Thyroid gland (tissue), 4 donors: ENCODE measurements at places on chromosomes 1 and 21.

DNA sequence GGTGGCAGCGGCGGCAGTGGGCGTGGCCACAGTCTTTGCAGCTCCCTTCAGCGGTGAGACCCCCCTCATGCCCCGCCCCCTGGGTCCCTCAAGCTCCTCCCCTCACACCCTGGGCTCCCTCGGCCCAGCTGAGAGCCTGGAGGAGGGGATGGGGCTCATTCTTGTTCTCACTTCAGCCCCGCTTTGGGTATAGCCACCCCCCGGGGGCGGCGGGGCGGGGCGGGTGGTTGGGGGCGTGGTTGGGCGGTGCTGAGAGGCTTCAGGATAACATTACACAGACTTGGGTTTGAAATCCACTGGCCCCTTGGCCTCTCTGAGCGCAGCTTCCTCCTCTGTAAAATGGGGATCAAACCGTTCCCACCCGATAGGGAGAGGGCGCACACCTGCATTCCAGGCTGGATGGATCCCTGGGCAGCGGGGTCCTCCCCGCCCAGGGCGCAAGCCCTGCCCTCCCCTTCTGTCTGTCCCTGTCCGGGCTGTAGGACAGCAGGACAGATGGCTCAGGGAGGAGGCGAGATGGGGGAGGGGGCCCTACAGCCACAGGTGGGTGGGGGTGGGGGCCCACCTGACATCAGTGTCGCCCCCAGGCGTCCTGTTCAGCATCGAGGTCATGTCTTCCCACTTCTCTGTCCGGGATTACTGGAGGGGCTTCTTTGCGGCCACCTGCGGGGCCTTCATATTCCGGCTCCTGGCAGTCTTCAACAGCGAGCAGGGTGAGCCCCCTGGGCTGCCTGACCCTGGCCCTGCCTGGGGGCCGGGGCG lies 5.1 kb downstream of the CLCNKA start:
- no peaks in the 10 kb centered on the region for H3K36me3 ChIP-seq
- no peak overlapping the region for H3K27ac ChIP-seq
- H3K4me1 ChIP-seq: peaks cover 11% of the 10 kb centered on the region
- DNase-seq: peak; percentile 66
- H3K27me3 ChIP-seq: no peaks in the 10 kb centered on the region

GRCh38 chr1:193661385-193661784 lies 475.0 kb upstream of the B3GALT2 start:
- H3K4me1 ChIP-seq: peaks cover 38% of the 10 kb centered on the region
- H3K4me3 ChIP-seq: no peak overlapping the region
- no peaks in the 10 kb centered on the region for H3K27me3 ChIP-seq
- DNase-seq: no peak
- H3K36me3 ChIP-seq: no peaks in the 10 kb centered on the region
- H3K27ac ChIP-seq: peak overlapping the region; percentile 91

- H3K27me3 ChIP-seq: no peaks in the 10 kb centered on the region
- no peak overlapping the region for H3K27ac ChIP-seq
- no peaks in the 10 kb centered on the region for H3K4me1 ChIP-seq
- H3K4me3 ChIP-seq: no peak overlapping the region
- DNase-seq: peak; percentile 70
Measured at GRCh38 chr1:203048555-203049051, 22.3 kb downstream of the PPFIA4 start.

GRCh38 chr1:50490640-50491039 lies 67.4 kb upstream of the DMRTA2 start:
- no peaks in the 10 kb centered on the region for H3K4me1 ChIP-seq
- no peaks in the 10 kb centered on the region for H3K27me3 ChIP-seq

GRCh38 chr1:96651517-96651916 lies 70.1 kb upstream of the PTBP2 start:
- H3K4me1 ChIP-seq: no peaks in the 10 kb centered on the region
- no peak overlapping the region for H3K27ac ChIP-seq
- H3K27me3 ChIP-seq: no peaks in the 10 kb centered on the region
- DNase-seq: no peak
- H3K4me3 ChIP-seq: no peak overlapping the region

- H3K27me3 ChIP-seq: no peaks in the 10 kb centered on the region
- H3K36me3 ChIP-seq: no peaks in the 10 kb centered on the region
- no peak overlapping the region for H3K27ac ChIP-seq
- DNase-seq: no peak
Measured at GRCh38 chr1:225944951-225945350, 3.9 kb upstream of the LEFTY2 start.

GRCh38 chr1:45554198-45554597 lies 3.6 kb downstream of the AKR1A1 start:
- H3K27me3 ChIP-seq: no peaks in the 10 kb centered on the region
- DNase-seq: no peak
- no peaks in the 10 kb centered on the region for H3K36me3 ChIP-seq

DNA sequence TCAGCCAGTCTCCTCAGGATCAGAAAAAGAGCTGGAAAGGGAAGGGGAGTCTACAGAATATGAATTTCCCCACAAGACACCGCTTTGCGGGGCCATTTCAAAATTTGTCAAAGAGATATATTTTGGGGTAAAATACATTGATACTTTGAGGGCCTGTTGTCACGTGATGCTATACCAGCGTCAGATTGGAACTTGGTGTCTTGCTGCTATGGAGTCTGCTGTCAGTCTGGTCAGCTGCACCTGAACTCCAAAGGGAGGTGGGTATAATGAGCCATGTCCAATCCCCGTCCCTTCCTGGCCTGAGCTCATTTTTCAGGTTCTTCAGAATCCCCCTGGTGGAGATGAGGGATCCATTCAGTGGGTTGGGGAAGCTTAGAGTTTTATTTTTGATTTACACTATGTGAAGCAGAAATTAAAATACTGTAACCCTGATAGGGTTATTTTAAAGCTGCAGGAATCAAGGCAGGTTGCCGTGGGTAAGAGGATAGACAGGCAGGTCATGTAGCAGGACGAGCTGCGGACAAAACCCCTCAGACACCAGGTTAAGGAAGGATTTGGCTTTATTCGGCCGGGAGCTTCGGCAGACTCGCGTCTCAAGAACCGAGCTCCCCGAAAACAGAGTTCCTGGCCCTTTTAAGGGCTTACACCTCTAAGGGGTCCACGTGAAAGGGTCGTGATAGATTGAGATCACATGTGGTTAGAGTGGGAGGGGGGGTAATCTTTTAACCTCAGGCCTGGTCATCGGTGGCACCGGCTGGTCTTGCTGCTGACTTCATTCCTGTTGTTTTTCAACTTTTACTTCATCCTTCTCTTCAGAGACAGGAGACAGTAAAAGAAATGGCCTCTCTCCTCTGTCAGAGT lies 2.2 kb upstream of the POFUT2 start:
- peaks cover 10% of the 10 kb centered on the region for H3K36me3 ChIP-seq
- H3K4me1 ChIP-seq: peaks cover 50% of the 10 kb centered on the region
- H3K27ac ChIP-seq: no peak overlapping the region
- no peak for DNase-seq
- no peak overlapping the region for H3K4me3 ChIP-seq

- no peaks in the 10 kb centered on the region for H3K27me3 ChIP-seq
- H3K36me3 ChIP-seq: no peaks in the 10 kb centered on the region
- H3K4me3 ChIP-seq: no peak overlapping the region
- no peak overlapping the region for H3K27ac ChIP-seq
- peak; percentile 53 for DNase-seq
Measured at GRCh38 chr1:39952359-39953110, 2.4 kb upstream of the MFSD2A start.

- H3K27ac ChIP-seq: no peak overlapping the region
- H3K4me1 ChIP-seq: no peaks in the 10 kb centered on the region
- H3K4me3 ChIP-seq: no peak overlapping the region
- no peaks in the 10 kb centered on the region for H3K36me3 ChIP-seq
Measured at GRCh38 chr1:187476671-187477070, 647.9 kb downstream of the PLA2G4A start.

GRCh38 chr21:37891972-37892371 lies 24.3 kb downstream of the KCNJ6 start:
- DNase-seq: no peak
- H3K27ac ChIP-seq: no peak overlapping the region
- H3K36me3 ChIP-seq: no peaks in the 10 kb centered on the region
- no peak overlapping the region for H3K4me3 ChIP-seq
- no peaks in the 10 kb centered on the region for H3K4me1 ChIP-seq

- no peak overlapping the region for H3K4me3 ChIP-seq
- H3K27ac ChIP-seq: no peak overlapping the region
- no peaks in the 10 kb centered on the region for H3K4me1 ChIP-seq
- no peaks in the 10 kb centered on the region for H3K36me3 ChIP-seq
- H3K27me3 ChIP-seq: no peaks in the 10 kb centered on the region
- no peak for DNase-seq
Measured at GRCh38 chr1:160460214-160460642, 59.9 kb downstream of the VANGL2 start.

DNA sequence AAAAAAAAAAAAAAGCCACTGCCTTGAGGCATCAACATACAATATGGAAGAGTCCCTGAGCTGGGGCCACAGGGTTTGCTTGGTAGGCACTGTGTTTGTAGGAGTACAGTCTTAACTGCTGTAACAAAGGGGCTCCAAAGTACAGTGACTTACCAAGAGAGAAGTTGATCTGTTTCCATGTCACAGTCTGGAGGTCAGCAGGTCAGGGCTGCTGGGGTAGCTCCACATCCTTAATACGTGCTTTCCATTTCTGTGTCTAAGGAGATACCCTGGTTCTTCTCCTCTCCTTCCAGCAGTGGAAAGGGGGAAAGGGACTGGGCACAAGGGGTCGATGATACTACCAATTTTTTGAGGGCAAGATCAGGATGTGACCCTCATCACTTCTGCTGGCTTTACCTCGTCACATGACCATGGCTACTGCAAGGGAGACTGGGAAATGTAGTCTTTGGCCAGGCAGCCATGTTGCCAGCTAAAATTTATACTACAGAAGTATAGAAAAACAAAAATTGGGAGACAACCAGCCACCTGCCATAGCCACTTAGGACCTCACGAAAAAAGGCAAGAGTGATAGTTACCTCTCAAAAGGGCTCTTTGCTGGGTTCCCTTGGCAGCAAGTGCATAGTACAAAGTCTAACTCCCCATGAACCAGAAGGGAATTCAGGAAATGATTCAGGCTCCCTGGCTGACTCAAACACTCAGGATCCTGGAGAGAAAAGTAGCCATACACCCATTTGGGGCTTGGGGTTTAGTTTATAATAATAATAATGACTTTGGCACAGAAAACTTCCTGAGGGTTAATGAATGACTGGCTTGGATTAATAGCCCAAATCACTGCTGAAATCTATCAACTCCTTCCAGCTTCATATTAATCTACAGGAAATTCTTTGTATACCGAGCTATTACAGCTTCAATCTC lies 52.7 kb upstream of the ATP5PO start:
- no peak overlapping the region for H3K4me3 ChIP-seq
- H3K27ac ChIP-seq: no peak overlapping the region
- no peaks in the 10 kb centered on the region for H3K4me1 ChIP-seq

DNA sequence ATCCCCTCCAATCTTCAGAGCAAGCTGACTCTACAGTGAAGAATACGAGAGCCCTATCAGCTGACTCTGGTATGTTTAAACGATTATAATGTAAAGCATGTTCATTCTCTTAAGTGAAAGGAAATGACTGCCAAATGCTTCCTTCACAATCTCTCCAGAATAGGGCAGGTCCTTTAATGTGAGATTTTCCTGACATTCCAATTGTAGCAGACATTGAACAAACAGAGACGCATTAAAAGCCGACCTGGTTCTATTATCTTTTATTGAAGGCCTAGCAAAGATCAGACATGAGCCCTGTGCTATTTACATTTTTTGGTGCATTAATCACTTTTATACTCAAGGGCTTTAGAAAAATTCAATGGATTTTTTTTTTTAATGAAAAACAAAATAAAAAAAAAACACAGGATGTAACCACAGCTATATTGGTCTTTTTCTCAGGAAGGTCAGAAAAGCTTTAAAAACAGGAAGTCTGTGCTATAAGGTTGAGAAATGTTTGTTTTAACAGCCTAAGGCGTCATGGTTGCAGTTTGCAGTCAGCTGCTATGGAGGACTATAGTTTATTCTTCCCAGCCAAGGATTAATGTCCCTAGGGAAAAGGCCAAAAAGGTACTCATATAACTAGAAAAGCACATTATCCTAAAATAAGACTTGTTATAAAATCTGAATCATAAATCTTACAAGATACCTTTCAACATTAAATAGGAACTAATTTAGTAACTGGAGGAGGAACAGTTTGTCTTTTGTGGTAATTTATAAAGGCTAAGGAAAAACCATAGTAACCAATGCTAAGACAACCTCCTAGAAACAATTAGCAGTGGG lies 104.8 kb downstream of the RERE start:
- DNase-seq: no peak
- no peaks in the 10 kb centered on the region for H3K36me3 ChIP-seq
- H3K4me1 ChIP-seq: peaks cover 40% of the 10 kb centered on the region
- no peaks in the 10 kb centered on the region for H3K27me3 ChIP-seq

DNA sequence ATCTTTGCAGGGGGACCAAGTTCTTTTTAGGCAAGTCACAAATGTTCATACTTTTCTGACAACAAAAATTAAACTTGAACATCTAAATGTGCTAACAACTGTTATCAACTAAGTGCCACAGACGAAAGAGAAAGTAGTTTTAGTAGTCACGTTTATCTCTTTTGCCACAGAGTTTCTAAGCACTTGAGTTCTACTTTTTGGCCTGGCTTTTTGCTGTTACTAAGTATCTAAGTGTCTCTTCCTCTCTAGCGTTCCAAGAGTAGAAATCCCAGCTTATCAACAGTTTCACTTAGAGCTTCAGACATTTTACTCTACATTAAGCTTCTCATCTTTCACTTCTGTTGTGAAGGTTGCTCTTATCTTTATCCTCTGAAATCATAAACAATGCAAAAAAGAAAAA lies 34.2 kb downstream of the GATAD2B start:
- DNase-seq: no peak
- no peaks in the 10 kb centered on the region for H3K4me1 ChIP-seq
- no peak overlapping the region for H3K4me3 ChIP-seq
- no peak overlapping the region for H3K27ac ChIP-seq
- H3K36me3 ChIP-seq: no peaks in the 10 kb centered on the region

DNA sequence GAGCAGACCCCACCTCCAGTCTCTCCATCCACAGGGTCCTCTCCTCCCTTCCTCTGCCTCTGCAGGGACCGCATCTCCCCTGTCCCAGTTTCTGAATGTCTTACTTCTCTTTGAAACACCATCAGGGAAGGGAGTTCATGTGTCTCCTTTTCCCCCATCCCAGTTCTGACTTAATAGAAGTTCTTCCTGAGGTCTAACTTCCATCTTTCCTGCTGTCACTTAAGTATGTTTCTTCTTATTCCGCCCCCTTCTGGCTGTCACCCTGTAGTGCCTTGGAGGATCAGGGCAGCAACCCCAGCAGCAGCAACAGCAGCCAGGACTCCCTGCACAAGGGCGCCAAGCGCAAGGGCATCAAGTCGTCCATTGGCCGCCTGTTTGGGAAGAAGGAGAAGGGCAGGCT lies 29.3 kb downstream of the MYOG start:
- H3K36me3 ChIP-seq: no peaks in the 10 kb centered on the region
- H3K4me3 ChIP-seq: no peak overlapping the region
- H3K27me3 ChIP-seq: no peaks in the 10 kb centered on the region
- H3K4me1 ChIP-seq: no peaks in the 10 kb centered on the region
- DNase-seq: no peak
- no peak overlapping the region for H3K27ac ChIP-seq

GRCh38 chr1:171424494-171424893 lies 60.8 kb upstream of the PRRC2C start:
- H3K4me1 ChIP-seq: no peaks in the 10 kb centered on the region
- no peaks in the 10 kb centered on the region for H3K36me3 ChIP-seq
- no peak overlapping the region for H3K4me3 ChIP-seq

GRCh38 chr1:7650801-7651200 lies 120.3 kb upstream of the VAMP3 start:
- peak; percentile 59 for DNase-seq
- H3K4me3 ChIP-seq: no peak overlapping the region
- H3K4me1 ChIP-seq: peaks cover 21% of the 10 kb centered on the region
- H3K27me3 ChIP-seq: no peaks in the 10 kb centered on the region
- H3K36me3 ChIP-seq: no peaks in the 10 kb centered on the region
- H3K27ac ChIP-seq: no peak overlapping the region

- DNase-seq: no peak
- H3K27ac ChIP-seq: no peak overlapping the region
- H3K36me3 ChIP-seq: no peaks in the 10 kb centered on the region
- no peak overlapping the region for H3K4me3 ChIP-seq
- H3K4me1 ChIP-seq: no peaks in the 10 kb centered on the region
- no peaks in the 10 kb centered on the region for H3K27me3 ChIP-seq
Measured at GRCh38 chr1:57353654-57354053, 70.2 kb downstream of the DAB1 start.
